Activated naive CD8-positive, alpha-beta T cell treated with anti-CD3 and anti-CD28 coated beads, Interleukin-2, amount 50 U/mL, for 16 hours (primary cell): ENCODE measurements at places on chromosomes 5 and 9.

DNA sequence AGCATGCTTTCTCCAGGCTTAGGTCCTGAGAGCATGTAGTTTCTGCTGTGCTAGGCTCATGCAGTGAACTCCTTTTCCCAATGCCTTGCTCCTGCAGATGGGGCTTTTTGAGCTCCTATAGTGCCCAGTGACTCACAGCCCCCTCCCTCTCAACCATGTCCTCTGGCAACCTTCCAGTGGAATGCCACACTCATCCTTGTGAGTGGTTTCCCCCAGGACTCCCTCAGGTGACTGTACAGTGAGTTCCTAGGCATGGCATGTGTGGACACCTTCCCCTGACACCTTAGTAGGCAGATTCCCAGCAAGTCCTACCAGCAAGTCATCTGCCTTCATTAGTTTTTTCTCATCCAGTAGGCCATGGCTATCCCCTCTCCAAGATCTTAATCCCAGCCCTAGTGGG lies 72.4 kb upstream of the CXCL14 start:
- no peak for DNase-seq

GRCh38 chr9:115999498-115999897 lies 154.1 kb upstream of the PAPPA start:
- no peak for DNase-seq

GRCh38 chr9:79470954-79471353 lies 100.8 kb upstream of the TLE4 start:
- DNase-seq: no peak

DNA sequence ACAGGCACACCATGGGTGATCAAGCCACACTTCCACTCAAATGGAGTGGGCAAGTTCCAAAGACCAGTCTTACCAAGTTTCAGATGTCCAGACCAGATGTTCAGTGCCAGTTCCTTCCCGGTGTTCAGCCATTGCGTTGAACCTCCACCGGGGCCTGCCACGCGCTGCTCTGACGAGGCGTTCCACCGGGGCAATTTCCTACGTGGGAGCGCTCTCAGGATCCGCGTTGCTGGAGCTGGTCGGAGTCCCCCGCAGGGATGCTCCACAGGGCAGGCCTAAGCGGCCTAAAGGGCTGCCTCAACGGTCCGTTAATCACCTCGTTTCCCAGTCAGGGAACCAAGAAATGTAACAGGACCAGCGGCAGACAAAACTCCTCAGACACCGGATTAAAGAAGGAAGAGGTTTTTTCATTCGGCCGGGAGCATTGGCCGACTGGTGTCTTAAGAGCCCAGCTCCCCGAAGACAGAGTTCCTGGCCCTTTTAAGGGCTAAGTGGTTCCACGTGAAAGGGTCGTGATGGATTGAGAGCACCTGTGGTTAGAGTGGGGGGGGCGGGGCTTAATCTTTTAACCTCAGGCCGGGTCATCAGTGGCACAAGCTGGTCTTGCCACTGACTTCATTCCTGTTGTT lies 35.7 kb upstream of the PPP1R26 start:
- DNase-seq: no peak

- DNase-seq: no peak
Observed at GRCh38 chr5:108564441-108564840, 182.5 kb upstream of the FBXL17 start.

DNA sequence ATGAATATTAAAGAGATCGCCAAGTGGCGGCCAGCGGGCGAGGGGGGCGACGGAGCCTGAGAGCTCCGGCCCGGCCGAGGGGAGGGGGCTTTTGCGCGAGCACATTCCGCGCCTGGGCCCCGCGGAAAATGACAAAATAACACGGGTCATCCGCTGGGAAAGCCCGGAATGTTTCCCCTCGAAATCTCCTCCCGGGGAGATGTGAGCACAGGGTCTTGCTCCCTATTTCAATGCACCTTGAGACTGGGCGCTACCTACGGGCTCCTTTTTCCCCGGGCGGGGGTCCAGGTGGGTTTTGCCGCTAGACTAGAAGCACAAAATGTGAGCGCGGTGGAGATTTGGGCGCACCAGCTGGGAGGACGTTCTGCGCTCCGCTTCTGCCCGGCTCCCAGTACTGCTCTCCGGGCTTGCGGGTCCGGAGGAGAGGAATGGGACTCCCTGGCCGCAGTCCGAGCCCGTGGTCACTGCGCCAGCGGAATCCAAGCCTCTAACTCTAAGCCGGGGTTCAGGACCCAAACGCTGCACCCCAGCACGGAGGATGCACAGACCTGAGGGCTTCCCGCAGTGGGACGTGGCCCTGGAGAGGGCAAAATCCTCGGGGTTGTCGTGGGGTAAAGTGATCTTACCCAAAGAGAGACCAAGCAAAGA lies 2.8 kb upstream of the PRDM12 start:
- DNase-seq: no peak

- no peak for DNase-seq
Observed at GRCh38 chr9:133246562-133246961, 28.4 kb downstream of the ABO start.

- DNase-seq: no peak
Observed at GRCh38 chr5:464843-465590, 22.0 kb downstream of the EXOC3 start.

DNA sequence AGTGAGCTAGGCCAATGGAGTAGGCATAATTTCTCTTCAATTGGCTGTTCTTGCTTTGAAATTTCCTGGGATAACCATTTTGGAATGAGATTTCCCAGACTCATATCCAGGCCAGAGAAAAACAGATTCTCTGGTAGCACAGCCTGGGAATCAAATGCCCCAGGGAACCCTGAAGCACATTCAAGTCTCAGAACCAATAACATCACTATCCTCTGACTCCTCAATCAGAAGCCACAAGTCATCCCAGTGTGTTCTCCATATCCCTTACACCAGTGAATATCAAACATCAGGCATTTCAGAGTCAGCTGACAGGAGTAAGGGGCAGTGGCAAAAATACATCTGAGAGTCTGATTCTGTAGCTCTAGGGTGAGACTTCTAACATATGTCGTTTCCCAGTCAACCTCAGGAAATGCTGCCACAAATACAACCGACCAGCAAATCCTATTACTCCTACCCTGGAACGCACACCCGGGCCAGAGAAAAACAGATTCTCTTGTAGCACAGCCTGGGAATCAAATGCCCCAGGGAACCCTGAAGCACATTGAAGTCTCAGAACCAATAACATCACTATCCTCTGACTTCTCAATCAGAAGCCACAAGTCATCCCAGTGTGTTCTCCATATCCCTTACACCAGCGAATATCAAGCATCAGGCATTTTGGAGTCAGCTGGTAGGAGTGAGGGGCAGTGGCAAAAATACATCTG lies 537.7 kb upstream of the NMUR2 start:
- DNase-seq: no peak

DNA sequence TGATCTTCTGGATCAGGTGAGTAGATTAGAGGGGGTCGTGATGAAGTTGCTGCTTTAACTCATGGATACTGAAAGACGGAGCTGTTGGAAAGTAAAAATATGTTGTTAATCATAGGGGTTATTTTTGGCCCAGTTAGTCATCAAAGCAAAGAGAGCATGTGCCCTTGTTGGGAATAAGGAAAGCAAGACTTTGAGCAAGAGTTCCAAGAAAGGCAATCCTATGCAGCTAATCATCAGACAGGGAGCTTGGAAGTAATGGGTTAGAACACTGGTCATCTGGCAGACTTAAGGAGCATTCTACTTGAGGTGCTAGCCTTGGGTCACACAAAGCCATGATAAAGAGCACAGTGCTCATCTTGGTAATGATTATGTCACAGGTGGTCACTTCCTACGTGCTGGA lies 18.3 kb downstream of the ASPN start:
- DNase-seq: no peak

- no peak for DNase-seq
Observed at GRCh38 chr5:37701868-37702267, 138.0 kb downstream of the GDNF start.

DNA sequence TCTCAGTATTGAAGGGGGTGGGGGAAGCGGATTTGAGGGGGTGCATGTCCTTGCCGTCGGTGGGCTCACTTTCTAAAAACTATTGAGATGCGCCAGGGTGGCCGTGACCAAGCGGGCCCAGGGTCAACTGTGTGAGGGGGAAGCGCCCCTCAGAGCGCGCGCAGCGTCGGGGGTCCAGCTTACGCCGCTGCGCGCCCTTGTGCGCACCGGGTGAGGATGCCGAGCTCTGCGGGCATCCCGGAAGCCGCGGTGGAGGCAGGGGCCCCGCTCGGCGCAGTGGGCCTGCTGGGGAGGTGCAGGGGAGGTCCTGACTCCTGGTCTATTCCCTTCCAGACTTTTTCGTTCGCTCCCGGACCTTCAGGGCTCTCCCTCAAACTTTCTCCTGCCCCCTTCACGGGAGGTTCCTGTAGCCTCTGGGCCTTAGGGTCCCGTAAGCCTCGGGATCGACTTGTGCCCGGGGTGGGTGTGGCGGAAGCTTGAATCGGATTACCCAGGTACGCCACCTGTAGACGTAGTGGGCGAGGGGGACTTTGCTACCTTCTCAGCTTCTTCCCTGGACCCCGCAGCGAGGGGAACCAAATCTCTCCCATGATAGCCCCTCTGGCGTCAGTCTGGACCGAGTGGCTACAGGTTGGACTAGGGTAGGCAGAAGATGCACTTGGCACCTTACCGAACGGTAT lies 2.5 kb upstream of the PRDM6 start:
- DNase-seq: no peak

DNA sequence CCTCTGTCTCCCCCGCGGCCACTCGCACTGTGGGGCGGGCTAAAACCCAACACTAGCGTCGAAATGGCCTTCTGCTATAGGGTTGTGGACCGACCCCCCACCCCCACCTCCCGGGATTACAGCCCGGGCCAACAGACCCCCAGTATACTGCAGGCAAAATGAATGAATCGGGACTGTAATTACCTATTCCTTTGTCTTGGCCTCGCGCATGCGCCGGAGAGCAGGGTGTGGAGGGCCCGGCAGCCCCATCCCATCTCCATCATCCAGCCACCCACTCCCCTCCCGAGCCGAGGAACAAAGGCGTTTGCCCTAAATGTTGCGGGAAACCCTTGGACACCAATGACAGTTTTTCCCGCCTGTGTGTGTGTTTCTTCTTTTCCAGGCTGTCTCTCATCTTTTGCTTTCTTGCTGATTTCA lies 1.6 kb downstream of the BASP1 start:
- no peak for DNase-seq

- no peak for DNase-seq
Observed at GRCh38 chr9:137461316-137461662, 2.2 kb upstream of the NSMF start.

- no peak for DNase-seq
Observed at GRCh38 chr9:87657190-87657589, 68.7 kb upstream of the CTSL start.

DNA sequence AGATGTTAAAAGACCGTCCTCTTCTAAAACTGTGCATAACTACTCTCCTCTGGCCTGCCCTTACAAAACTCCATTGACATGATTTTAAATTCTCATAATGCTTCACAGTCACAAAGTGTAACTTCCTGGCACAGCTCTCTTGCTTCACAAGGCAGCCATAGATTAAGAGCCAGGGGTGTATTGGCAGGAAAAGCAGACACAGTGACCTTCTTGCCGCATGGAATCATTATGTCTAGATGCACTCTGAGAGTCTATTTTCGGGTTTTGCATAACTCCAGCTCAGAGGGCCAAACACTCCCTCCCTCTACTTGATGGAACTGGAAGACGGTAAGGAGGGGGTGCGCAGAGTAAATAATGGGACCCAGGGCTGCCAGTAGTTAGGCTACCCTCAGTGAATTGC lies 110.1 kb downstream of the MARCHF3 start:
- no peak for DNase-seq

- DNase-seq: no peak
Observed at GRCh38 chr5:80216753-80217596, 38.9 kb downstream of the SERINC5 start.

- DNase-seq: no peak
Observed at GRCh38 chr9:110935829-110936228, 102.4 kb downstream of the LPAR1 start.

DNA sequence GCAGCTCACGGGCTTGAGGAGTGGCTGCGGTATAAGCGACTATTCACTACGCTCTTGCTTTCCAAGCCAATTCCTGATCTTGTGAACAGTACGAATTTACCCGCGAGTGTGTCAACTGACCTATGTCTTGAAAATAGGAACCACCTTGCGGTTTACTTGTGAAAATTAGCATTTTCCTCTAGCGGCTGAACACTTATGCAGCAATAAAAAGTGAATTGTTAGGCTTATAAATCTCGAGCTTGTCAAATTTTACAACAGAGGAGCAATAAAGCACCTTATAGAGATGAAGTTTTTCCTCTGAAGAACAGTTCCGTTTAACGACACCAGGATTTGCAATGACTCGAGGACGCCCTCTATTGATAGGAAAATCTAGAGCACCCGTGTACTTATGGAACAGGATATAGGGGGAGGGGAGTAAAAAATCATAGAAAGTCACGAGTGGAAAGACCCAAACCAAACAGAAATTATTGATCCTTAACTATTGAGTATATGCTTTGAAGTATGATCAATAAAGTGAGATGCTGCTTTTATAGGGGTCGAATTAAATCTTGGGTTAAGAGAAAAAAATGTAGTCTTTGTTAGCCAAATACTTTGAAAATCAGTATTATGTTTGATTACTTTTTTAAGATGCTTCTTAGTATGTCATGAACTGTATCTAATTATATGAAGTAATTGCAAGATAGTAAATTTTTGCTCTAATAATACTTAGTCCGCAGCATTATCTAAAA lies 1.9 kb upstream of the RGMB start:
- DNase-seq: no peak

GRCh38 chr5:126938466-126938865 lies 91.9 kb downstream of the MARCHF3 start:
- no peak for DNase-seq

DNA sequence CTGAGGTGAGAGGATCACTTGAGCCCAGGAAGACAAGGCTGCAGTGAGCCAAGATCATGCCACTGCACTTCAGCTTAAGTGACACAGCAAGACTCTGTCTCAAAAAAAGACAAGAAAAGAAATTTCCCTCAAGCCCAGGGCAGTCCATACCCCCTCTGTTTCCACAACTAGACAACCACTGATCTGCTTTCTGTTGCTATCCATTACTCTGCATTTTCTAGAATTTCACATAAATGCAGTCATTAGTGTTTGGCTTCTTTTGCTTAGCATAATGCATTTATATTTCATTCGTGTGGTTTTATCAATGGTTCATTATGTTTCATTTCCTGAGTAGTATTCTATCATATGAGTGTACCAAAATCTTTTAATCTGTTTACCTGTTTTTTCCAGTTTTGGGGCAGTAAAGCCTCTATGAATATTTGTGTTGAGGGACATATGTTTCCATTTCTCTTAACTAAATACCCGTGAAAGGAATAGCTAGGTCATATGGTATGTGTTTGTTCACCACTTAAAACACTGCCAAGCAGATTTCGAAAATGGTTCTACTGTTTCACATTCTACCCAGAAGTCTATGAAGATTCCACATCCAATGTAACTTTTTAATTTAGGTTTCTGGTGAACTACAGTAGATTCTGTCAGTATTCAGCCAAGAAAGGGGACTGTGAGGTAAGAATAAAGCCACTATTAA lies 271.8 kb downstream of the ZNF608 start:
- DNase-seq: no peak

DNA sequence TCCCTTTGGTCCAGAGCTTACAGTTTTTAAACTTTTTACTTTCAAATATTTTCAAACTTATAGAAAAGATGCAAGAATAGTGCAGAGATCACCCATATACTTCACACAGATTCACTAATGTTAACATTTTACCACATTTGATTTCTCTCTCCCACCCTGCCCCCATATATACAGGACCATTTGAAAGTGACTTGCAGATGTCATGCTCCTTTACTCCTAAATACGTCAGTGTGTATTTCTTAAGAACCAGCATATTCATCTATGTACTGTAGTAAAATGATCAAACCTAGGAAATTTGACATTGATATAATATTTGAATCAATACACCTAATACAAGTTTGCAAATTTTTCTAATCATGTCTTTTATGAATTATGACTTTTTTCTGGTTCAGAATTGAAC lies 100.4 kb upstream of the CHD1 start:
- no peak for DNase-seq

GRCh38 chr5:181024245-181025064 lies 15.6 kb upstream of the BTNL9 start:
- DNase-seq: no peak
